ENCODE measurements at places on chromosomes 5 and 9.

- no peak for DNase-seq
These were observed 1.7 kb downstream of the DENND4C start for GRCh38 chr9:19231904-19232822.

- DNase-seq, result no peak
These were observed 4.8 kb upstream of the DPM2 start for GRCh38 chr9:127942216-127943010.

DNA sequence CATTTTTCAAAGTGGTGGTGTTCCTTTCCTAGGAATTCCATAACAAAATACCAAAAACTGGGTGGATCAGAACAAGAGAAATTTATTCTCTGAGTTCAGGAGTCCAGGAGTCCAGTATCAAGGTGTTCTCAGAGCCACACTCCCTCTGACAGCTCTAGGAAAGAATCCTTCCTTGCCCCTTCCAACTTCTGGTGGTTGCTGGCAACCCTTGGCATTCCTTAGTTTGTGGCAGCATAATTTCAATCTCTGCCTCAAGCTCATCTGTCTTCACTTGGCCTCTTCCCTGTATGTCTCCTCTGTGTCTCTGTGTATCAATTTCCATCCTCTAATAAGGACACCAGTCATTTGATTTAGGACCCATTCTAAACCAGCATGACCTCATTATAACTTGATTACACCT lies 243.7 kb downstream of the MPDZ start:
- DNase-seq, result no peak

DNA sequence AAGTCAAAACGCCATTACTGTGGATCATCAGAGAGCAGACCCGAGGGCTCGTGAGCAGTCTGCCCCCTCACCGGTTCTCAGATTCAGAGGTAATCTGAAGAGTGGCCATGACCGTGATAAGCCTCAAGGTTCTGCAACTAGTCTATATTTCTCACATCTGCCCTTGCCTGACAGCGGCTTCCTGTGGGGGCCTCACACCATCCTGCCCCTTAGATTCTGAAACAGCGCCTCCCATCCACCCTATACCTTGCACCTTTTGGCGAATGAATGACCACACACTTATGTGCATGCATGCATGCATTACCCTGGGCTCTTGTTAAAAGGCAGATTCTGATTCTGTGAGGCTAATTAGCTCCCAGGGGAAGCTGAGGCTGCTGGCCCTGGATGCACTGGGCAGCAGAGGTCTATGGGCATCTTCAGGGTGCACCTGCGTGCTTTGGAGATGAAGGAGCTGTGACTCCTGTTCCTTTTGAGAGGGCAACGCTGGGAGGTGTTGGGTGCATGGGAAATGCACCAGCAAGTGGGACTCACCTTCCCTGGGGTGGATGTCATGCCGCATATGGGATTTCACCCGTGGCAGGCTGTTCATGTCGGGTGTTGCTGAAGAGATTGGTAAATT lies 7.8 kb upstream of the GADD45G start:
- no peak for DNase-seq

- no peak for DNase-seq
These were observed 57.4 kb upstream of the ANKRD55 start for GRCh38 chr5:56290378-56291078.

DNA sequence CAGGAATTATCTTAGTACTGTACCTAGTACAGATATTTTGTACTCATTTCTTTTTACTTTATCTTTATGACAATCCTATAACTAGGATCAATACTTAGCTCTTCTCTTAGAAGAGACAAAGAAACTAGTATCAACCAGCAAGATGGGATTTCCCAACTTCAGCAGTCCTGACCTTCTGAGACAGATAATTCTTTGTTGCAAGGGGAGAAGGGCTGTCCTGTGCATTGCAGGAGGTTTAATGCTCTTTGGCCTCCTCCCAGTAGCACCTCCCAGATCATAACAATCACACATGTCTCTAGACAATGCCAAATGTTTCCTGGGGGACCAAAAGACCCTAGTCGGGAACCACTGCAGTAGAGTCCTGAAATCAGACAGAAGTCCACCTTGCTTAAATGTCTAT lies 424.3 kb upstream of the DMAC1 start:
- DNase-seq, result no peak

DNA sequence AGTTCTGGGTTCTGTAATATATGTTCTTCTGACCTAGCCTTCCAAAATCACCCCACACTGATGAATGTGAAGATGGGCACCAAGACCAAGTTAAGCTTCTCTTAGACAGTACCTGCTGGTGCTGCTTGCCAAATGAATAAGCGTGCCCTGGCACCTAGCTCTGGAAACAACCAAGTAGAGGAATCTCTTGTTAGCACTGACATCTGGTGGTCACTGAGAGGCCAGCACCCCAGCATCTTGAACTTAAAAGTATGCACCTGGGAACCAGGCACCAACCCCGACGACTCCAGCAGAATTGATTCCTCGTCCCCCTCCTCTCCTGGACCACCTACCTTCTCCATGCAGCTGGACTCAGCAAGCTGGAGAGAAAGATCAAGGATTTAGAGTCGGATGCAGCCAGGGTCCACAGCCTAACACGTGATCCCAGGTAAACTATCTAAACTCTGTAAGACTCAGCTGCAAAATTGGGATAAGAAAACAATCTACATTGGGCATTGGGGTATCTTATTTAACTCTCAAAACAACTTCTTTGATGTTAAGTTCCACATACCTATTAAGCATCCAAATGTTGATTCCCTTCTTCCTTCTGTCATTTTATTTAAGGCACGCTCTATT lies 89.8 kb downstream of the SLC1A3 start:
- DNase-seq, result no peak

- DNase-seq, result no peak
These were observed 37.7 kb downstream of the ARRDC3 start for GRCh38 chr5:91345461-91345860.

- DNase-seq, result no peak
These were observed 335.7 kb upstream of the RPS23 start for GRCh38 chr5:82613891-82614290.

DNA sequence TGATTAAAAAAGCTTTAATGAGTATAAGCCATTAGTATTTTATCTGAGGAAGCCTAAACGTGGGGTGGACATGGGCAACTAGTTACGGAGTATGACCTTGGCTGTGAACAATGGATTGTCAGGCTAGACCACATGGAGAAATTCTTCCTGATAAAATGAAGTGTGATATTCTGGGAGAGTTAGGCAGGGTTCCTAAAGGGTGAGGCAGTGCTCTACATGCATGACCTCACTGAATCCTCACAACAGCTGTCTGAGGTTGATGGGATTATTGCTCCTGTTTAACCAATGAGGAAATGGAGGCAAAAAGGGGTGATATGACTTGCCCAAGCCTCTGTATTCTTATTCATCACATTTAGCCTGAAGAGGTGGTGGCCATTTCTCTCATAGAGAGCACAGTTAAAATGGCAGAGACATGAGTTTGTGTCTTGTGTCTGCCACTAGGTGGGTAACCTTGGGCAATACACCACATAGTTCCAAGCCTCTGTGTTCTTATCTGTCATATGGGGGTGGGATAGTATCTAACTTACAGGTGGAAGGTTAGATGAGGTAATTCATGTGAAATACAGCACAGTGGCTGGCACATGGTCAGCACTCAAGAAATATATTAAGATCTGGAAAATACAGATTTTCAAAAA lies 96.1 kb upstream of the NR3C1 start:
- no peak for DNase-seq

- DNase-seq, result no peak
These were observed 29.4 kb upstream of the TNIP1 start for GRCh38 chr5:151110122-151110681.

DNA sequence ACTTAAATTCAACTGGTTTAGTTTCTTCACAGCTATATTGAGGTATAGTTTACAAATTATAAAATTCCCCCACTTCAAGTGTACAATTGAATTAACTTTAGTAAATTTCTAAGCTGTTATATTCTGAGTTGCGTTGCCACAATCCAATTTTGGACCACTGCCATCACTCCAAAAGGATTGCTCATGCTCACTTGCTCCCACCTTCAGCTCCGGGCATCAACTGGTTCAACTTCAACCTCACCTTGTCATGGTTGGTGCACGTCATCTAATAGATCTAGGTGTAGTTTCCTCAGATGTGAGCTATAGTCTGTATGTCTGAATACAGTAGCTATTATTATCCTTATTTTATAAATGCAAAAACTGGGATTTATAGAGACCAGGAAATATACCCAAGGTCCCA lies 942.5 kb upstream of the WWC1 start:
- no peak for DNase-seq

DNA sequence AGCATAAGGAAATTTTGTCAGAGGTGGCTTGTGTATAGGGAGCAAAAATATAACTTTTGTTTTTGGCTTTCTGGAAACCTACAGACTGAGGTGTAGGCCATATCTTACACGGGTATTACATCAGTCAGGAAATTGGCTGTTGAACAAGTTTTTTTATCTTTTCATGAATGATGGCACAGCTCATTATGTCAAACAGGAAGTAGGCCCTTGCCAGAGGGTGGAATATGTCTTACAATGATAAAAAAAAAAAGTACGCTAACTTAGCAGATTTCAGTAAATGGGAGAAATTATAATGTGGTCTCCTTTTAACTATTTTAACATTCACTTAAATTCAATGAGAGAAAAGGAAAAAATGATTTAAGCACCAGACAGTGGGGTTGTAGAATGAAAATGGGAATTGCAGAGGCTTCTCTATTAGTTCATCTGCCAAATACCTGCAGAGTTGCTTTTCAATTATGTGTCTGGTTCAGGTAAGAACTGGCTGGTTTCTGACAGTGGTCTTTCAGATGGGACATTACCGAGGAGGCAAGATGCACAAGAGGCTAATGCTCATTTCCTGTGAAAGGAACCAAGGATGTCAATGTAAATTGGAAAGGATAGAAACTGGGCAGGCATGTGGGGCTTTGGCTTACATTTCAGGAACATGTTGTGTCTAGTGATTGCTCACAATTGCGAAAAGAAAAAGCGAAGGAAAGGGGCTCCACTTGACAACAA lies 169.9 kb downstream of the NNT start:
- no peak for DNase-seq

DNA sequence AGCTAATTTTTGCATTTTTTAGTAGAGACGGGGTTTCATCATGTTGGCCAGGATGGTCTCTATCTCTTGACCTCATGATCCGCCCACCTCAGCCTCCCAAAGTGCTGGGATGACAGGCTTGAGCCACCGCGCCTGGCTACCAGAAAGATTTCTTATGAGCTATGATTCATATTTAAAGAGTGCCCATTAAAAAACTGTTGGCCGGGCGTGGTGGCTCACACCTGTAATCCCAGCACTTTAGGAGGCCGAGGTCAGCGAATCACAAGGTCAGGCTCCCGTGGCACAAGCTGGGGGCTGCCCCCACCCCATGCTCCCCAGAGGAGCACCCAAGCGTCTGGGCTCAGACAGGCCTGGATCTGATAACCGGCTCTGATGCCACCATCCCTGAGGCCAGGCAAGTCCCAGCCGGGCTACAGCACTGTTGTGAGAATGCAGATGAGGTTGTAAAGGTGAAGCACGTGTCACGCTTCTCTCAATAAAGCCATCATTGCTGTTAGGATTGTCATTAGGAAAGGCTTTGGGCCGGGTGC lies 13.9 kb downstream of the QRFP start:
- no peak for DNase-seq

- no peak for DNase-seq
These were observed 208.2 kb downstream of the ZNF608 start for GRCh38 chr5:124538191-124538590.

- no peak for DNase-seq
These were observed 10.4 kb downstream of the MARCHF3 start for GRCh38 chr5:127019928-127020327.

DNA sequence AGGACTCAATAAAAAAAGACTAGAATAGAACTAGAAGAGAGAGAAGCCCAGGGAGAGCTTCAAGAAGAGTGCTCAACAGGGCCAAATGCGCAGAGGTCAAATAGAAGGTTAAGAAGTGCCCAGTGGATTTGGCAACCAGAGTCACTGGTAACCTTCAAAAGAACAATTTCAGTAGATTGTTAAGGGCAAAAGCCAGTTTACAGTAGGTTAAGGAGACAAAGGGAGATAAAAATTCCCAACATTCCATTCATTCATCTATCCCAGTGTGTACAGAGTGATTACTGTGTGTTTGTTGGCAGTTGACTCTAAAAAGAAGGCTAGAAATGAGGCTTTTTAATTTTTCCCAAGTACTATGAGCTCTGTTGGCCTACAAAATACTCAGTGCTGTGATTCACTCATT lies 69.4 kb downstream of the RIGI start:
- no peak for DNase-seq

GRCh38 chr5:123916345-123917121 lies 404.6 kb downstream of the CSNK1G3 start:
- DNase-seq, result peak; percentile 70

- DNase-seq, result no peak
These were observed 220.5 kb upstream of the ADRA1B start for GRCh38 chr5:159695741-159696294.

GRCh38 chr9:112570671-112571167 lies 84.1 kb downstream of the KIAA1958 start:
- no peak for DNase-seq

- no peak for DNase-seq
These were observed 272.8 kb downstream of the TAF11L14 start for GRCh38 chr5:17907094-17907493.

- no peak for DNase-seq
These were observed 82.5 kb downstream of the LRRC70 start for GRCh38 chr5:62661126-62661525.

DNA sequence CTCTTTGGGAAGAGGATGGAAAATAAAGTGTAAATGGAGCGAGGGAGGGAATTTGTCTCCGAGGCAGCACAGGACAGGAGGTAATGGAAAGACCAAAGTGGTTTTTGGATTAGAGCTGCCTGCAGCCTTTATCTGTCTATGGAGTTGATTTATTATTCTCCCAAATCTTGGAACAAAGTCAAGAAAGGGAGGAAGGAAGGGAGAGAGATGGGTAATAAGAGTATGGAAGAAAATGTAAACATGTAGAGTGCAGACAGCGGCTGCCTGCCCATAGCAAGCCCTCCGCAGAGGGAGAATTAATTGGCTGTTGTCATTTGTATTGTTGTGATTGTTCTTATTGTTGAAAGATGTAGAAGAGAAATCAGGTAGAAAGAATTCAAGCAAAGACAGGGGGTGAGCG lies 15.7 kb downstream of the KCNIP1 start:
- no peak for DNase-seq

DNA sequence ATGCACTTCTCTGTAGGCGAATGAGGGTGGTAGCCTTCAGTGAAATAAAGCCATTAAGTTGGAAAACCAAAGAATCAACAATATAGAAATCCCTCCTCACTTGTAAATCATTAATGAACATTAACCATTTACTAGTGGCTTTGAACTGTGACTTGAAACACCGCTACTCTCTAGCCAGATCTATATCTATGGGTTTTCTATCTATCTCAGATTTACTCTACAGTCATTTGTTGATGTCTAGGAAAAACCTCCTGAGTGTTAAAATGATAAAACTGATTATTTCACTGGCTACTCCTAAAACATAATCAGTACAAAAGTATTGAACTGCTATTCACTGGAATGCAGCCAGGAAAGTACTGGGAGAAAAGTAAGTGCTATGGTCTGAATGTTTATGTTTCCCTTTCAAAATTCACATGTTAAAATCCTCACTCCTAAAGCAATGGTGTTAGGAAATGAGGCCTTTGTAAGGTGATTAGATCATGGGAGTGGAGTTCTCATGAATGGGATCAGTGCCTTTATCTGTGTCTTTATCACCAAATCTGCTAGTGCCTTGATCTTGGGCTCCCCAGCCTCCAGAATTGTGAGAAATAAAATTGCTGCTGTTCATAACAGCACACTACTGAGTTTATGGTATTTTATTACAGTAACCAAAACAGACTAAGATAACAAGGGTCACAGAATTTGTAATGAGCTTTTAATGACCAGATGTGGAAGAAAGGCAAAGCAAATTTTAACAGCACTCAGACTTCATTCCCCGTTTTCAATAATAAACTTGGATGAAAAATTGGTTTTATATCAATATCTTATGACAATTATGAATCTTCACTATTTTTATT lies 8.6 kb upstream of the OXCT1 start:
- DNase-seq, result no peak
